ENCODE measurements at places on chromosomes 7 and 10. TPM values are rescaled to one million over a fixed set of nuclear protein-coding genes. Genes with fewer than 3 reads are reported as not detected.

- no peak for DNase-seq
- H3K4me3 ChIP-seq = no peak overlapping the region
- no peaks in the 10 kb centered on the region for H3K36me3 ChIP-seq
- no peaks in the 10 kb centered on the region for H3K4me1 ChIP-seq
Observed at GRCh38 chr10:74337330-74338016, 186.5 kb downstream of the ADK start.

GRCh38 chr7:51020944-51021343 is 238.2 kb upstream of the GRB10 start:
- no peak overlapping the region for H3K27ac ChIP-seq
- no peak overlapping the region for H3K4me3 ChIP-seq
- no peaks in the 10 kb centered on the region for H3K27me3 ChIP-seq
- no peaks in the 10 kb centered on the region for H3K4me1 ChIP-seq
- H3K36me3 ChIP-seq = no peaks in the 10 kb centered on the region

- no peaks in the 10 kb centered on the region for H3K36me3 ChIP-seq
- H3K4me1 ChIP-seq = peaks cover 3% of the 10 kb centered on the region
- H3K4me3 ChIP-seq = peak overlapping the region; percentile 94
- DNase-seq = no peak
- H3K27ac ChIP-seq = no peak overlapping the region
Observed at GRCh38 chr7:101818287-101819071, 1.1 kb downstream of the CUX1 start.

DNA sequence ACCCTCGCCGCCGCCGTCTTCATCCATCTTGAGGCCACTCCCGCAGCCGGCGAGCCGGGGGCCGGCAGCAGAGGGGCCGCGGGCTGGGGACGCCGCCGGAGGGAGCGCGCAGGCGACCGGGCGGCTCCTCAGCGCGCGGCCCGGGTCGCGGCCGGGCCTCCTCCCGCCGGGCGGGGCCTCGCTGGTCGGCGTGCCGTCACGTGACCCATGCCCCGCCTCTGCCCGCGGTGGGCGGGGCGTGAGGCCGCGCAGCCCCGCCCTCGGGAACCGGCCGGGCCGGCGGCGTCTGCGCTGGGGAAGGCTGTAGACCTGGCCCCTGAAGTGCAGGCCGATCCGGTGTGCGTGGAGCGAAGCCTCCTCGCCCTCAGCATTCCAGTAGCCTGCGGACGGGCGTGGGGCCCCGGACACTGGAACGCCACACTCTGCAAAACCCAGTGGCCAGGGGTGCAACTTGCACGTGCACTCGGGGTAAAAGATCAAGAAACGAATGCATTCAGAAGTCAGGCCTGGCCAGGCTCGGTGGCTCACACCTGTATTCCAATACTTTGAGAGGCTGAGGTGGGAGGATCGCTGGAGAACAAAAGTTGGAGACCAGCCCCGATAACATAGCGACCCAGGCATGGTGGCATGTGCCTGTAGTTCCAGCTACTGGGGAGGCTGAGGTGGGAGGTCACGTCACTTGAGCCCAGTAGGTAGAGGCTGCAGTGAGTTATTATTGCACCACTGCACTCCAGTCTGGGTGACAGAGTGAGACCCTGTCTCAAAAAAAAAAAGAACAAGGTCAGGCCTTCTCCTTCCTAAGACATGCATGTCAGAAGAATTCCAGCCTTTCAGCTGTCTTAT is at the start of gene CYTH3:
Gene CYTH3 (minus strand): TSS at position 144 of the 843 bp plus-strand sequence. CDS start 117 bp downstream, at position 27.
- DNase-seq = peak; percentile 74
- H3K27me3 ChIP-seq = no peaks in the 10 kb centered on the region
- H3K36me3 ChIP-seq = no peaks in the 10 kb centered on the region
- H3K4me1 ChIP-seq = peaks cover 10% of the 10 kb centered on the region
- H3K27ac ChIP-seq = peak within 1 kb of the TSS; percentile 63

- H3K4me3 ChIP-seq = no peak overlapping the region
- H3K4me1 ChIP-seq = no peaks in the 10 kb centered on the region
- no peaks in the 10 kb centered on the region for H3K36me3 ChIP-seq
- H3K27ac ChIP-seq = no peak overlapping the region
- no peak for DNase-seq
Observed at GRCh38 chr10:54234832-54235231, 566.2 kb downstream of the PCDH15 start.

GRCh38 chr7:55078465-55079372 is 59.9 kb downstream of the EGFR start:
- H3K27me3 ChIP-seq = no peaks in the 10 kb centered on the region
- no peaks in the 10 kb centered on the region for H3K36me3 ChIP-seq
- peaks cover 14% of the 10 kb centered on the region for H3K4me1 ChIP-seq
- no peak overlapping the region for H3K4me3 ChIP-seq
- no peak overlapping the region for H3K27ac ChIP-seq

The KAZALD1 gene
- total RNA-seq = not detected

GRCh38 chr7:15554744-15555143 is 7.1 kb downstream of the AGMO start:
- no peaks in the 10 kb centered on the region for H3K36me3 ChIP-seq
- no peaks in the 10 kb centered on the region for H3K4me1 ChIP-seq
- no peaks in the 10 kb centered on the region for H3K27me3 ChIP-seq
- no peak overlapping the region for H3K4me3 ChIP-seq
- H3K27ac ChIP-seq = no peak overlapping the region

GRCh38 chr10:14560274-14560673 is 214.4 kb downstream of the FAM107B start:
- no peaks in the 10 kb centered on the region for H3K27me3 ChIP-seq
- no peaks in the 10 kb centered on the region for H3K4me1 ChIP-seq
- H3K27ac ChIP-seq = no peak overlapping the region
- H3K4me3 ChIP-seq = no peak overlapping the region
- no peak for DNase-seq

GRCh38 chr10:21526860-21527597 is 1.5 kb upstream of the SKIDA1 start:
- H3K36me3 ChIP-seq = no peaks in the 10 kb centered on the region
- H3K27ac ChIP-seq = peak overlapping the region; percentile 100
- H3K4me3 ChIP-seq = peak overlapping the region; percentile 58
- peaks cover 2% of the 10 kb centered on the region for H3K4me1 ChIP-seq

DNA sequence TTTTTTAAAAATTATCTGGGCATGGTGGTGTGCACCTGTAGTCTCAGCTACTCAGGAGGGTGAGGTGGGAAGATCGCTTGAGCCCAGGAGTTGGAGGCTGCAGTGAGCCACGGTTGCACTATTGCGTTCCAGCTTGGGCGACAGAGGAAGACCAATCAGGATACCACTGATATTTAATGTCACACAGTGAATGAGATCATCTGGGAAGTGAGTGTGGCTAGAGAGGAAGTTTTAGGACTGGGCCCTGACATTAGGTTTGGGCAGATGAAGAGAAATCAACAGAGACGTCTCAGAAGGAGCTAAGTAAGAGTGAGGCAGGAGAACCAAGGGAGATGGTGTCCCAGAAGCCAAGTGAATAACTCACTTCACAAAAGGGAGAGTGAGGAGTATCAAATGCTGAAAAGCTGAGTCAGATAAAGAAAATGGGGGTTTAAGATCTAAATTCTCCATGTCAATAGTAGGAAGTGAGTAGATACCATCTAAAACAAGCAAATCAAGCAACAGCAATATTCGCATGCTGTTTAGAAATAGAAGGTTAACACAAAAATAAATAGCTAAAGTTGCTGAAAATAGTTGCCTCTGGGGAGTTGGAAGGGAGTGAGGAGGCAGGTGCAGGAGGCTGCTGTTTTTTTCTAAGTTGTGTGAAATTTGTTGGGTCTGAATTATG is 11.5 kb downstream of the PILRA start:
- no peak overlapping the region for H3K27ac ChIP-seq
- no peak overlapping the region for H3K4me3 ChIP-seq

- H3K4me3 ChIP-seq = no peak overlapping the region
- DNase-seq = no peak
- peak overlapping the region; percentile 30 for H3K27ac ChIP-seq
- H3K36me3 ChIP-seq = no peaks in the 10 kb centered on the region
- H3K4me1 ChIP-seq = no peaks in the 10 kb centered on the region
- H3K27me3 ChIP-seq = no peaks in the 10 kb centered on the region
Observed at GRCh38 chr7:94313926-94314325, 80.8 kb upstream of the COL1A2 start.

- no peak overlapping the region for H3K27ac ChIP-seq
- no peak for DNase-seq
- no peak overlapping the region for H3K4me3 ChIP-seq
- H3K36me3 ChIP-seq = no peaks in the 10 kb centered on the region
- no peaks in the 10 kb centered on the region for H3K27me3 ChIP-seq
Observed at GRCh38 chr7:27688056-27688455, 25.4 kb upstream of the HIBADH start.

The TET1 gene
- total RNA-seq = 5.1 TPM

- H3K27ac ChIP-seq = no peak overlapping the region
- H3K36me3 ChIP-seq = no peaks in the 10 kb centered on the region
- H3K27me3 ChIP-seq = no peaks in the 10 kb centered on the region
- H3K4me1 ChIP-seq = no peaks in the 10 kb centered on the region
- no peak for DNase-seq
Observed at GRCh38 chr7:8134089-8134733, 127.8 kb downstream of the ICA1 start.

DNA sequence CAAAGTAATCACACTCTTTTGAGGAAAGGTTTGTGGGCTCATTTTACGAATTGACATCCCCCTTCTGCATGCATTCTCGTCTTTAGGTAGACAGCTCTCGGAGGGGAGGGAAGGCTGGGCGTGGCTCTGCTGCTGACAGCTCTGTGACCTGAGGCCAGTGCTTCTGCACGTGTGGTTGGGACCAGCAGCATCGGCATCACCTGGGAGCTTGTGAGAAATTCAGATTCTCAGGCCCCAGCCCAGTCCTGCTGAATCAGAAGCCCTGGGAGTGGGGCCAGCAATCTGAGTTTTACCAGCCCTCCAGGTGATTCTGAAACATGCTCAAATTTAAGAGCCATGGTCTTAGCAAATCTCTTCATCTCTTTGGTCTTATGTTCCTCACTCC is 89.4 kb downstream of the JCAD start:
- no peaks in the 10 kb centered on the region for H3K27me3 ChIP-seq
- no peak overlapping the region for H3K27ac ChIP-seq
- H3K36me3 ChIP-seq = no peaks in the 10 kb centered on the region
- no peak for DNase-seq
- H3K4me3 ChIP-seq = no peak overlapping the region
- H3K4me1 ChIP-seq = peaks cover 9% of the 10 kb centered on the region

The MCMBP gene
- 36.2 TPM for total RNA-seq

- peak overlapping the region; percentile 79 for H3K4me3 ChIP-seq
- H3K4me1 ChIP-seq = no peaks in the 10 kb centered on the region
Observed at GRCh38 chr7:26863518-26864308, 677 bp downstream of the SKAP2 start.

- no peaks in the 10 kb centered on the region for H3K27me3 ChIP-seq
- no peak overlapping the region for H3K4me3 ChIP-seq
Observed at GRCh38 chr7:145152589-145152988, 316.7 kb upstream of the TPK1 start.

The CFAP46 gene
- total RNA-seq = 22.4 TPM

- DNase-seq = no peak
- no peaks in the 10 kb centered on the region for H3K36me3 ChIP-seq
- H3K4me3 ChIP-seq = no peak overlapping the region
- H3K4me1 ChIP-seq = no peaks in the 10 kb centered on the region
- H3K27ac ChIP-seq = no peak overlapping the region
Observed at GRCh38 chr7:96100737-96101136, 221.2 kb downstream of the SLC25A13 start.

The PCLO gene
- 1.4 TPM for total RNA-seq

DNA sequence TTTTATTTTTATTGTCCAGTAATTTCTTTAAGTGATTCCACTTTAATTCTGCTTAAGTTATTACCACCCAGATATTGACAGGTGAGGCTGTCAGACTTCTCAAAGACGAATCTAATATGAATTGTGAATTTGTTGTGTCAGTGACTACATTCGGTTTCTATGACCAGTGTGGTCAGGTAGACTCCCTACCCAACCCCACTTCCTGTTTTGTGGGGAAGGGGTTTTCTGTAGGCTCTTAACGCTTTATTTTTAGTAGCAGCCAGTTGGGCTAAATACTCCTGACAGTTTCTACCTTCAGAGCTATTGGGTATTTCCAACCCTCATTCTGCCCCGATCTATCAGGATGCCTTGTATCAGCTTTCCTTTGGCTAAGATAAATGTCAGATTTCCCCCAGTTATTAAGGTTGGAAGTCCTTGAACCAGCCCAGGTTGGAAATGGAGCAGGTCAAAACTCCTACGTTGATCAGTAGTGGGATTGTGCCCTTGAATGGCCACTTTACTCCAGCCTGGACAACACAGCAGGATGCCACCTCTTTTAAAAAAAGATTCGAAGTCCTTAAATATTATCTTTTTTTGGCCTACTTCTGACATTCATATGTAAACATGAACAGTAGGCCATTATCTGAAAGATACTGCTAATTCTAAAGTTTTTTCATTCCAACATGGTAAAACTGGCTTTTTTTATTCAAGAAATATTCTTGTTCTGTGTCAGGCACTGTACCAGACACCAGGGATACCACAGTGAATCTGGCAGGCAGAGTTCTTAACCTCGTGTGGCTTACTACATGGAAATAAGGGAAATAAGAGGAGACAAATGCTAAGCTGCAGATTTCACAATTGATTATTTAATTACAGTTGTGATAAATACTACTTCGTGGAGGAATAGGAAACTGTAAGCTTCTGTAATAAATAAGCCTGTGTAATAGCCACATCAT is 133.3 kb upstream of the SAMD8 start:
- H3K4me1 ChIP-seq = peaks cover 5% of the 10 kb centered on the region
- no peak overlapping the region for H3K4me3 ChIP-seq
- H3K36me3 ChIP-seq = no peaks in the 10 kb centered on the region
- H3K27ac ChIP-seq = no peak overlapping the region
- DNase-seq = no peak

DNA sequence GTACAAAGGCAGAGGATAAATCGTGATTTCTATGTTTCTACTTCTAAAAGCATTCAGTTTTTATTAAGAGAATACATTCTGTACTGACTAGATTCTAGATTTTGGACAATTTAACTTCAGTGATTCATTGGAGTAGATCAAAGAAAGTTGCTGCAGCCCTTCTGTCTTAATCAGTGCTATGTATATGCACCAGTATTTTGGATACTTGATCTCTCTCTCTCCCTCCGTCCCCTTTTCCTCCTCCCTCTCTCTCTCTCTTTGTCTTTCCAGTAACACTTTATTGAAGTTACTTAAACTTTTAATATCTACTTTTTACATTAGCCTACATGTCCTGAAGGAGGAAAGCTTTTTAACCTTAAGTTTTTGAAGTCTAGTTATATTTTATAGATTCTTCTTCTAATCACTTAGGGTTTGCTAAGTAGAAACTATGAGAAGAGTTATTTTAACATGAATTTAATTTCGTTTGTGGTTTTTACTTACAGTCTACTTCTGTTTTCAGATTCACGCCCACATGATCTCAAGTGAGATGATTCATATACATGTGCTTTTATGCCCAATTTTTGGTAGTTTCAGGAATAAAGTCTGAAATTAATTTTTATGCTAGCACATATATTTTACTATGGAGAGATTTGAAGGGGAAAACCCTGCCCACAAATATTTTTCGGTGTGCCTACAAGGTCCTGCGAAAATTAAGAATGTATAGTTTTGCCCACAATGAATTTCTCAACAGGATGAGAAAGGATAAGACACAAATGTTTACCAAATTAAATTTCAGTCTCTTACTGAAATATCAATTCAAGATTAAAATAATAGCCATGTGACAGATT is 9.1 kb downstream of the MDFIC start:
- H3K36me3 ChIP-seq = no peaks in the 10 kb centered on the region
- DNase-seq = no peak
- H3K27ac ChIP-seq = no peak overlapping the region
- H3K27me3 ChIP-seq = no peaks in the 10 kb centered on the region
- H3K4me3 ChIP-seq = no peak overlapping the region

The UTF1 gene
- total RNA-seq = 1.1 TPM

The C7orf25 gene
- total RNA-seq = 5.9 TPM

The VWDE gene
- total RNA-seq = 0.55 TPM

- no peaks in the 10 kb centered on the region for H3K36me3 ChIP-seq
- no peaks in the 10 kb centered on the region for H3K4me1 ChIP-seq
- DNase-seq = no peak
- H3K27ac ChIP-seq = no peak overlapping the region
- no peak overlapping the region for H3K4me3 ChIP-seq
Observed at GRCh38 chr7:154794147-154794780, 208.7 kb downstream of the PAXIP1 start.

Data from ovary (tissue), 10 donors.